ENCODE measurements at places on chromosomes 4 and X.

DNA sequence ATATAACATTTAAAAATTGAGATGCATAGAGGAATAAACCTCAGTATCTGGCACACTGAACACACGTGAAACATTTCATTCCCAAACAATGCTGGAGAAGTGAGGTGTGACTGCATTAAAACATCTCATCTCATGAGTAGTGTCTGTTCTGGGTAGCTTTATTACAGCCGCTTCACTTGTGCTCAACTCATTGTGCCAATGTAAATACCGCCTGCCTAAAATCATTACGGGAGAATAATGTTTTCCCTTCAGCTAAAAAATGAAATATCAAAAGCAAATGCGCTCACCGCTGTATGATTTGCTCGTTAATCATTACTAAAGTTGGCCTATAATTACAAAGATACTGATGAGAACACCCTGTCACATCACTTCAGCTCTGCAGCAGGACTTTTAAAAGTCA lies 110.2 kb upstream of the PRPS2 start:
- DNase-seq = no peak

- no peak for DNase-seq
Measured at GRCh38 chr4:151325111-151325948, at the start of gene SH3D19. SH3D19 (minus strand) TSS chr4:151325605; CDS start chr4:151325352, 253 bp downstream.

- no peak for DNase-seq
Measured at GRCh38 chrX:107775000-107775733, 420 bp downstream of the TSC22D3 start.

- no peak for DNase-seq
Measured at GRCh38 chrX:66028936-66029335, 10.9 kb downstream of the VSIG4 start.

Data from NB4 (cell line).